Activated CD4-positive, alpha-beta memory T cell treated with anti-CD3 and anti-CD28 coated beads, Interleukin-2, amount 10 ng/mL, durations not matched to agents 7 days and 5 days (primary cell): ENCODE measurements at places on chromosomes 5 and 9. TPM values are rescaled to one million over a fixed set of nuclear protein-coding genes. Genes with fewer than 3 reads are reported as not detected.

Gene PRELID1
- total RNA-seq, result 153 TPM

Gene MGAT4B
- total RNA-seq, result 95.7 TPM

Gene AK8
- not detected for total RNA-seq

Gene TCF7
- total RNA-seq, result 19.2 TPM

- H3K4me1 ChIP-seq, result no peaks in the 10 kb centered on the region
- H3K36me3 ChIP-seq, result no peaks in the 10 kb centered on the region
- no peak for DNase-seq
- H3K27ac ChIP-seq, result no peak overlapping the region
These were observed 29.3 kb upstream of the SELENOP start for GRCh38 chr5:42840842-42841567.

- H3K36me3 ChIP-seq, result peaks cover 3% of the 10 kb centered on the region
- no peak overlapping the region for H3K27ac ChIP-seq
- H3K27me3 ChIP-seq, result peaks cover 16% of the 10 kb centered on the region
- peaks cover 10% of the 10 kb centered on the region for H3K4me1 ChIP-seq
These were observed 146.8 kb upstream of the IQGAP2 start for GRCh38 chr5:76256116-76256889.
